ENCODE measurements at places on chromosomes 5 and 9. TPM values are rescaled to one million over a fixed set of nuclear protein-coding genes. Genes with fewer than 3 reads are reported as not detected.

GABRP gene
- total RNA-seq, result 0.27 TPM

ZNF366 gene
- total RNA-seq, result 1.0 TPM

FBN2 gene
- 1.9 TPM for total RNA-seq

GRCh38 chr5:157533011-157533481, 42.5 kb downstream of the ADAM19 start:
- DNase-seq, result no peak

- no peak for DNase-seq
These were observed 107.4 kb downstream of the SCAMP1 start for GRCh38 chr5:78467752-78468357.

- no peak for DNase-seq
These were observed 24.2 kb downstream of the BASP1 start for GRCh38 chr5:17241635-17242034.

NFX1 gene
- 38.3 TPM for total RNA-seq

DNA sequence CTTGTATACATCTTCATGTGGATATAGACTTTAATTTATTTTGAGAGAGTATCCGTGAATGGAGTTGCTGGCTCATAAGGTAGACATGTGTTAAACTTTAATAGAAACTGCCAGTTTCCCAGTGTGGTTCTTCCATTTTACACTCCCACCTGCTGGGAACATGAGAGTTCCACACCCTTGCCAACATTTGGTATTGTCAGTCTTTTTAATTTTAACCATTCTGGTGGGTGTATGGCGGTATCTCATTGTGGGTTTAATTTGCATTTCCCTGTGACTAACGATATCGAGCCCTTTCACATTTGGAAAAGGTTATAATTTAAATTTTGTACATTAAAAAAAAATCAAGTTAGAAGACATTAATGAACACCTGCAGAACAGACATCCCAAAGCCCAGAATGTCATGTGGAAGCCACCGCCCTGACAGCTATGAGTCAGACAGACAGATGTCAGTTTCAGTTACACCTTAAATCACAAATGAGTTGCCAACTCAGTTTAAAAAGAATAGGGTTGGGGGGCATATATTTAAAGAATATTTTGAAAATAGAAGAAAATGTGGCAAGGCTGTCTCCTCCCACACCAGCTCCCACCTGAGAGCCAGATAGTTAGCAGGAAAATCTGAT, 36.9 kb downstream of the ANKRD33B start:
- no peak for DNase-seq

FAM81B gene
- not detected for total RNA-seq

GRCh38 chr9:137820161-137820855, 57.3 kb upstream of the CACNA1B start:
- no peak for DNase-seq

THOC3 gene
- total RNA-seq, result 27.0 TPM

ACSL6 gene
- 0.59 TPM for total RNA-seq

- no peak for DNase-seq
These were observed 58.7 kb upstream of the SAP30L start for GRCh38 chr5:154386952-154387629.

BARHL1 gene
- not detected for total RNA-seq

DNA sequence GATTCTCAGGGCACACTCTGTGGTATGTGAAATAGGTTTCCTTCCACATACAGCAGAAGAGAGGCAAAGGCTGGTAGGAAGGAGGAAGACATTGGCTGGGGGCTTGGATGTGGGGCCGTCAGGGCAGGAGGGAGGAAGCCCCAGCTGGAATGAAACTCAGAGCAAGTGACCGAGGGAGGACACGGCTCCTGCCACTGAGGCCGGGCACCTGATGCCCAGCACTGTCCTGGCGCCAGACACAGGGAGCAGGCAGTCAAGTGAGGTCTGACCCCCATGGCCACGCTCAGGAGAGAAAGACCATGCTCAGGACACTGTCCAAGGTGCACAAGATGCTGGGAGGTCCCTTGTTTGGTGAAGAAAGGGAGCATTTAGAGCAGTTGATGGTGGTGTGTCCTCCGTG, 245.5 kb downstream of the CACNA1B start:
- DNase-seq, result no peak

DNA sequence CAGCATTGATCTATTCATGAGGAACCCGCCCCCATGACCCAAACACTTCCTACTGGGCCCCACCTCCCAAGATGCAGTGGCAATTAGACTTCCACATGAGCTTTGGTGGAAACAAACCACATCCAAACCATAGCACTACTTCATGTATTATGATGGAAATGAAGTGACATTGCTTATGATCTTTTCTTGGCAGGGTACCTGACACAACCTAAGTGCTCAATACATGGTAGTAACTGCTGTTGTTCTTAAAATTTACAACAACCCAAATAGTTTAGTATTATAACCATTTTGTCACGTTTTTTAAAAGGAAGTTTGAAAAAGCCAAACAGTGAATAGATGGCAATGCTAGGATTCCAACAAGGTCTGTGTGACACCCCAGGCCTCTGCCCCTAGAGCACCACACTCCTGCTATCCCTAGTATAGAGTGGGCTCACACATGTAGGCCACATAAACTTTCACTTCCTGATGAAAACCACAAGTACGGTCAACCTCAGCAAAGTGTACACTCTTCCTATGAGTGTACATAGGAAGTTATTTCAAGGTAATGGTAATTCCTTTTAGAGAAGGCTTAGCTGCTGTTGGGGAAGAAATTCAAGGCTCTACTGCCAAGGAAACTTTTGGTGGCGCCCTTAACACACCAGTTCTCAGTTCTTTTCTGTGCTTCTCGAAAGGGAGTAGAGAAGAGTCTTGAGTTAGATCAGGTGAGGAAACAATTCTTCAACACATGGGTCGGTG, 97.6 kb downstream of the ARSB start:
- no peak for DNase-seq

TMEM174 gene
- total RNA-seq, result not detected

DNA sequence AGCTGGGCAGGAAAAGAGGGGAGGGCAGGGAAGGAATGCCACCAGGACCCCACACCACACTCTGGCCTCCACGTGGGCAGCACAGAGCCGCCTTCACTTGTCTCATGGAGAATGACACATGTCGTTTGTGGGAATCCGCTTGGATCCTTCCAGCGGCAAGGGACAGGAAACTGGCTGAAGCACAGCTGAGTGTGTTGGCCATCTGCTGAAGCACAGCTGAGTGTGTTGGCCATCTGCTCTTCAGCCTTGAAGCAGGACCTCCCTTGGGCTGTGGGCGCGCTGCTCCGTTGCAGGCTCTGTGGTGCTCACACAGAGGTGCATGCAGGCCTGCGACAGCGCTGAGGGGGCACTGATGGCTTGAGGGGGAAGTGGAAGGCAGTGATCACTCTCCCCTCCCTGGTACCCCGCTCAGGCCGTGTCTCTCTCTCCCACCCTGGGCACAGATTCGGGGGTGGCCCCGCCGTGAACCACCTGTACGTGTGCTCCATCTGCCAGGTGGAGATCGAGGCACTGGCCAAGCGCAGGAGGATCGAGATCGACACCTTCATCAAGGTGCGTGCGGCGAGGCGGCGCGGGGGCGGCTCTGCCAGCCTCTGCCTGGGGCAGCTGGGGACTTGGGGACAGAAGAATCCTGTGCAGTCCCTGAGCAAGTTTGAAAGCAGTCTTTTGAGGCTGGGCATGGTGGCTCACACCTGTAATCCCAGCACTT, 40.6 kb downstream of the USP20 start:
- no peak for DNase-seq

- DNase-seq, result no peak
These were observed 87.1 kb upstream of the SAP30L start for GRCh38 chr5:154358516-154359220.

TTC16 gene
- total RNA-seq, result 0.08 TPM

DNA sequence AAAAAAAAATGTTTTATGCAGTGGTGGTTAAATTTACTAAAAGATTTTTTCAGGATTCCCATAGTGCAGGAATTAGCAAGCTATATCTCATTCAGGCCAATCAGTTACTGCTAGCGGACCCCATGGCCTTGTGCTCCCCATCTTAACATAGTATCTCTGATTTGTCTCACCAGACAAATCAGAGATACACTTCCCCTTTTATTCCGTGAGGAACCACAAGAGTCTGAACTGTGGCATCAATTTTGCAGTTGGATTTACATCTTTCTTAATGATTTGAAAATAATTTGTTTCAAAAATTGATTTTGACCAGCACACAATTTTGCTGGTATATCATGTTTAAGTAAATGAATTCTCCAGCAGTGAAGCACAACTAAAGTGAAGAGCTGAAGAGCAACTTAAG, 17.9 kb downstream of the ITGA1 start:
- no peak for DNase-seq

- DNase-seq, result no peak
These were observed 44.7 kb upstream of the PCSK5 start for GRCh38 chr9:75845806-75846205.
